ENCODE measurements at places on chromosomes 6 and 20.

DNA sequence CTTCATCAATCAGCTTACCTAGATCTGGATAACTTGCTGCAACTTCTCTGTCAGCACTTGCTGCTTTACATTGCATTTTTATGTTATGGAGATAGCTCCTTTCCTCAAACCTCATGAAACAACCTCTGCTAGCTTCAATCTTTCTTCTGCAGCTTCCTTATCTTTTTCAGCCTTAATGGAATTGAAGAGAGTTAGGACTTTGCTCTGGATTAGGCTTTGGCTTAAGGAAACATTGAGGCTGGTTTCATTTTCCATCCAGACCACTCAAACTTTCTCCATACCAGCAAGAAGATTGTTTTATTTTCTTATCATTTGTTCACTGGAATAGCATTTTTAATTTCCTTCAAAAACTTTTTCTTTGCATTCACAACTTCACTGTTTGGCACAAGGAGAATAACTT is 48.8 kb upstream of the PAK5 start:
- no peak for DNase-seq

- DNase-seq, result no peak
Measured at GRCh38 chr6:117417851-117418250, 7.9 kb downstream of the ROS1 start.

- no peak for DNase-seq
Measured at GRCh38 chr6:91654357-91654756, 1067.5 kb upstream of the MAP3K7 start.

- no peak for DNase-seq
Measured at GRCh38 chr20:11117808-11118528, 444.2 kb upstream of the JAG1 start.

- DNase-seq, result no peak
Measured at GRCh38 chr6:135331002-135331401, 149.9 kb downstream of the MYB start.

DNA sequence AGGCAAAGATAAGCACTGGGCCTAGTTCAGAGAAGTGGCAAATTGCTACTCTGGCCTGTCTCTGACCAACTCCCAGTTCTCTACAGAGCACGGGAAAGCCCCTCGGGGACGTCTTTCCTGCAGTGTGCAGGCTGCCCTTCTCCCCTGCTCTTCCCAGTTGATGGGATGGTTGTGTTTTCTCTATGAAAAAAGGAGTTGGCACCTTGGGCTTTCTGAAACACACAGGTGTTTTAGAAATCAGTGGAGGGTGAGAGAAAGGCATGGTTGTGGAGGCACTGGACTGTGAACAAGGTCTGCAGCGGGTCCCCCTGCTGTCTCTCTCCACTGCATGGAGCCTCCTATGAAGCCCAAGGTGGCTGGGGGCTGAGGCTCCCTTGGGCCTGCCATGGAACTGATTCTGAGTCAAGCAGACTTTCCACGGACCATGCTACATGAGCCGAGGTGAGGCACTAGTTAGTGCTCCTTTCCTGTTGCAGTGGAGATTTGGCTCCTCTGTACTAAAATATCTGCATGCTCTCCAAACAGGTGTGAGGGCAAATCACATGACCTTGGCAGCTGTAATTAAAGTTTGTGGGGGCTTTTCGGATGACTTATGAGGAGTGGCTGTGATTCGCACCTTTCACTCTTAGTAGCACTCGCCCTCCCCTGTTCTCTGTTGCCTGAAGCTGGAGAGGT is 16.3 kb downstream of the GTSF1L start:
- DNase-seq, result no peak

- DNase-seq, result no peak
Measured at GRCh38 chr6:131532580-131533039, 40.4 kb upstream of the ARG1 start.

DNA sequence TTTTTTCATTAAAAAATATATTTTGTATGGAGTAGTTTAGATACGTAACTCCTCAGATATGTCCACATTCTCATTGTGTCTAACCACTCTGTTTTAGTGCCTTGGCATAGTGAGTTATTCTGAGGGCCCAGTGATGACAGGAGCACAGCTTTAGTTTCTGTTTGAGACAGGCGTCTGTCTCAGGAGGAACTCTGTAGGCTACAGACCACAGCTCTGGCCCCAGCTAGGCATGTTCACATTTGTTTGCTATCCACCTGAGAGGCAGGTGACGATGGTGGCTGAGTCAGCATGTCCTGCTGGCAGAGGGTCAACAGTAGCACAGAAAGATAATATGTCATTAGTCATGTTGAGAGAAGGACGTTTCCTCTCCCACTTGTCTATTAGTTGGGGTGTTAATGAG is 16.3 kb downstream of the LRRC1 start:
- DNase-seq, result no peak

- DNase-seq, result no peak
Measured at GRCh38 chr6:4128748-4129147, 6.6 kb downstream of the ECI2 start.
